Suppressor macrophage treated with lipopolysaccharide for 4 hours (primary cell): ENCODE measurements at places on chromosomes 12 and 14.

GRCh38 chr14:37593511-37594237 lies 1.4 kb downstream of the FOXA1 start:
- DNase-seq = no peak

- DNase-seq = no peak
These were observed 165.2 kb upstream of the OTX2 start for GRCh38 chr14:56975521-56975920.

- no peak for DNase-seq
These were observed 261.3 kb upstream of the NOS1 start for GRCh38 chr12:117622741-117623140.

DNA sequence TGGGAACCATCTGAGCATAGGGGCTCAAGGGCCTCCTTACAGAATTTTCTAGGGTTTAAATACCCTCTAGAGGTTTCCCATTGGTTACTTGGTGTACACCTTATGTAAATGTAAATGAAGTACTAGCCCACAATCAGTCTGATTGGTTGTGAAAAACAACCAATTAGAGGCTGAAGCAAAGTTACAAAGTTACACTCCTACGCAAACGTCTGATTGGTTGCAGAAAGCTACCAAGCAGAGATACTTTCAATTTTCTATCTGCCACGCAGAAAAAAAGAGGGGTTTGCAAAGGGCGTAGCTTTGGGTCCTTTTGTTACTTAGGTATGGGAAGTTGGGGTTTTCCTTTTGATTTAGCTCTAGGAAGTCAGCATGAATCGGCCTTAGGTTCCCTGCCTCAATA lies 1.8 kb upstream of the TMEM19 start:
- DNase-seq = peak; percentile 58

GRCh38 chr14:20631023-20631879 lies 10.2 kb downstream of the OR6S1 start:
- DNase-seq = peak; percentile 62

GRCh38 chr12:52419656-52420055 lies 13.5 kb upstream of the KRT82 start:
- no peak for DNase-seq

DNA sequence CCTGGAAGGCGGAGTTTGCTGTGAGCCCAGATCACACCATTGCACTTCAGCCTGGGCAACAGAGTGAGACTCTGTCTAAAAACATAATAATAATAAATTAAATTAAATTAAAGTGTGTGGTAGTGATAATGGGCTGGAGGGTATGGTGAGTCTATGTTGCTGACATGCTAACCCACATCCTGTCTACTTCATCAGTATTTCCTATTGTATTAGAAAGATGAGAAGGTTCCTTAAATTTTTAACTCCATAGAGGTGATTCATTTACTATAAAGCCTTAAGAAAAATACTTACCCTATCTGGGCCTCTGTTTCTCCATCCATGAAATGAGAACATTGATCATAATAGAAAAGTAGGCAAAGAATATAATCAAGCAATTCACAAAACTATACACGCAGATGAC lies 280.5 kb downstream of the FBXL14 start:
- no peak for DNase-seq

DNA sequence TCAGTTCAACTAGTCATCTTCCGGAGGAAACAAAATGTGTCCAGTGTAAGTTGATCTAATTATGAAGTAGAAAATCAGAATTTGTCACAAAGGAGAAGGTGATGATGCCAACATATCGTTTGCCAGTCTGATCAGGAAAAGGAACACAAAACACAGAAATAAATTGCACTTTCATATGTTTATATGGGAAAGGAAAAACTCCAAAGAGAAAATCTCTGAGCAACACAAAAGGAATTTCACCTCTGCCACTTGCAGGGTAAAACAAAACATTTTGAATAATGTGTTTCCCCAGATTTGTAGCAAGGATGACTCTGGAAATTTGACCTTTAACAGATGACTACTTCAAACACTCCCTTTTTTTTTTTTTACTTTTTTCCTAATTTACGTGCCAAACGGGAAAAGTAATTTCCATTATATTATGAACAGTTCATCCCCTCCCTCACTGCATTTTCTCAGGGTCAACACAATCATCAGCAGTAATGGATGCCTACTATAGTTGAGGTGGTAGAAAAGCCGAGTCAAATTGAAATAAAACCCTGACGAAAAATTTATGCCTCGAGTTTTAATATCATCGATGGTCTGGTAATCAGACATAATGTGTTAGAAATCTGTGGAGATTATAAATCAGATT lies 25.6 kb downstream of the MGAT4C start:
- DNase-seq = no peak

DNA sequence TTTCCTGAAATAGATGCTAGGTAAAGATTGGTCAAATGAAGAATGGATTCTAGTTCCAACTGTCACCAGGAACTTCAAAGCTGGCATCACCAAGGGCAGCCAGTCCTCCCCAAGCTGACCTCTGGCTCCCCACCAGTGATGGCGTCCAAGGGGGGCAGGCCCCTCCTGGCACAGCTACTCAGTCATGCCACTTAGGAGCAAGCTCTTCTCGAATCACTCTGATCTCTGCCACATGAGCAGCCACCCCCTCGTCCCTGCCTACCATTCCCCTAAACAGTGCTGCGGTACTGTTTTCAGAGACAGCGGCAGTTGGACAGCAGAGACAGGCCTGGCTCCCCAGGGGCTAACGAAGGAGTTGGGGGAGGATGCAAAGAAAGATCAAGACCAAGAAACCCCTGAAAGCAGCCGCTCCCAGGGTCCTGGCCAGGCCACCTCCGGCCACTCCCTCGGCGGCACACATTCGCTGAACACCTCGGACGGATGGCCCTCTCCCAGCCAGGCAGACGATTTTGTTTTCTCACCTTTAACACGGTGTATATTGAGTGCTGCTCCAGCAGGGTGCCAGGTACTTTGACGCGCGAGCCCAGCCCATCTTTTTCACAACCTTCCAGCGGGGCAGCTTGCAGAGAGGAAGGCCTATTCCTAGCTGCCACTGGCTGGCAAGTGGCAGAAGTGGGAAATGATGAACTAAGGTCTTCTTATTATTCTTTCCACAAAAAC lies 47.4 kb downstream of the ARL6IP4 start:
- no peak for DNase-seq

DNA sequence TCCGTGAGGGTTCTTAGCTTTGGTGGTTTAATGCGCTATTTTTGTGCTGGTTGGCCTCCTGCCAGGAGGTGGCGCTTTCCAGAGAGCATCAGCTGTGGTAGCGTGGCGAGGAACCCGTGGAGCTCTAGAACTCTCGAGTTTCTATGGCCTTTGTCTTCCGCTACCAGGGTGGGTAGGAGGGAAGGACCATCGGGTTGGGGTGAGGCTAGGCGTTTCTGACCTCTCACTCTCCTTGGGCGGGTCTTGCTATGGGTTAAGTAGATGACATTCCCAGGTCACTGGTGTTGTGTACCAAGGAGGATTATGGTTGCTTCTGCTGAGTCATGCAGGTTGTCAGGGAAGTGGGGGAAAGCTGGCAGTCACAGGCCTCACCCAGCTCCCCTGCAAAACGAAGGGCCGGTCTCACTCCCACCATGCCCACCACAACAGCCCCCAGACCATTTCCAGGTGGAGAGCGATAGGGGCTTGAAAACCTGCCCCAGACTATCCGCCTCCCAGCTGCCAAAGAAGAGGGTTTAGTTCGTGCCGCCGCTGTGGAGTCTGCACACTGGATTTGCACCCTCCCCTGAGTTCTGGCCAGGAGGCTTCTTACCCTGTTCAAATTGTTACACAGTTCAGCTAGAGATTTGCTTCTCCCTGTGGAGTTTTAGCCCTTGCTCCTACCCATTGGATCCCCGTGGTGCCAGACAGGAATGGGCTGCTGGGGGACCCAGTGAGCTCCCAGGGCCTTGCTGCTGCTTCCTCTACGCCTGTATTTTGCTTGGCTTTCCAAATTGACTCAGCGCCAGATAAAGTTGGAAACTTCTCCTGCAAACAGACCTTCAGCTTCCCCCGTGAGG lies 21.9 kb downstream of the RNFT2 start:
- DNase-seq = peak; percentile 12

- DNase-seq = peak; percentile 11
These were observed 98.1 kb downstream of the NCOR2 start for GRCh38 chr12:124469193-124469888.

GRCh38 chr14:101120641-101121507 lies 217.4 kb upstream of the RTL1 start:
- DNase-seq = peak; percentile 88

DNA sequence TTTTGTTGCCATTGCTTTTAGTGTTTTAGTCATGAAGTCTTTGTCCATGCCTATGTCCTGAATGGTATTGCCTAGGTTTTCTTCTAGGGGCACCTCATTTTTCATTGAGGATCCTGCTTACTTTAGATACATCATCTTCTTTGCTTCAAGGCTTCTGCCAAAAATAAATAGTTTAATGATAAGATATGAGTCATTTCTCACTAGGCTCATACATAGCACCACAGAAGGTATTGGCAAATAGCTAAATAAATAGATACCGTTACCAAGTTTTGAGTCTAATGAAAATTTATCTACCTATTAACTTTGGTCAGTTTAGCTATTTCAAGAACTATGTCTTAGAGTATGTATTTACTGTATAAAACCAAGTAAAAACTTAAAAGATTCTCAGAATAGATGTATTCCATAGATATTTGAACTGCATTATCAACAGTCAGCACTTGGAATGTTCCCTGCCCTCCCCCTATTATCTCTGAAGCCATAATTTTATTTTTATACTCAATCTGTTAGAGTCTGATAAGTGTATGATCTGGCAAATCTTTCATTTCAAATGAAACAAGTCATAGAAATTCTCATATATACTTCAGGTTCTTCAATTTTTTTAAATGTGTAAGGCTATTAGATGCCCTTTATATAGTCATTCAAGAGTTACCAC lies 310.2 kb downstream of the CCDC91 start:
- no peak for DNase-seq

GRCh38 chr12:6378709-6379472 lies 3.5 kb upstream of the SCNN1A start:
- DNase-seq = peak; percentile 49

GRCh38 chr12:79344855-79345847 lies 345.6 kb downstream of the PAWR start:
- DNase-seq = no peak

DNA sequence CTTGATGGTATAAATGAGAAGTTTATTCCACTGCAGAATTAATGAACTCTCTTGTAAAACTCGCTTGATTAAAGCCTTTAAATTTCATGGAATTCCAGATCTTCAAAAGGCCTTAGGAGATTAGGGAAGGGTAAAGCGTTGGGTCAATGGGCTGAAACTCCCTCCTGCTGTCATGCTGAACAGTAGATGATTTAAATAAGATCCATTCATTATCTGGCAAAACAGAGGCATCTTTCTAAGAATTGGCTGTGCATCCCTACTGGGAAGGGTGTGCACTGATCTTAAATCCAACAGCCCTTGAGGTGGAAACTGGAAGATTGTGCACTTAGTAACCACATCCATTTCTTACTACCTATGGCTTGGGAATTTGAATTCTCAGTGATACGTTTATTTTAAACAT lies 56.0 kb downstream of the PLCZ1 start:
- DNase-seq = no peak

DNA sequence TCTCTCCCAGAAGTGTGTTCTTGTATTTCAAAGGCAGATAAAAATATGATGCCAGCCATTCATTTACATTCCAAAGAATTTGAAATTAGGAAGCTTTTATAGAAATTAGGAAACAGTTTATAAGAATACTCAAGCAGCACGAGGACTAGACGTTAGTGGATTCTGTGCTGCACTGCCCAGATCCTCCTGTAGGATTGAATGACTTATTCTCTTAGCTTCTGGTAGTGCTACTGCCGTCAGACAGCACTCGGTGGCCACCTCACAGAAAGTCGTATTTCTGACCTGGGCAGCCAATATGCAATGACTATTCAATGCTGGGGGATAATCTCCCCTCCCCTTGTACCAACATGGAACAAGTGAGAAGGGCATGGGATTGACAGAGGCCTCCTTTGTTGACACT lies 326.4 kb downstream of the RPL10L start:
- no peak for DNase-seq

GRCh38 chr14:105926373-105927095 lies 400.2 kb downstream of the TMEM121 start:
- no peak for DNase-seq

GRCh38 chr14:23654231-23654630 lies 18.1 kb downstream of the DHRS2 start:
- DNase-seq = no peak

- DNase-seq = no peak
These were observed 79.6 kb downstream of the PPM1A start for GRCh38 chr14:60328583-60328982.

GRCh38 chr12:44497044-44497443 lies 379.1 kb downstream of the NELL2 start:
- DNase-seq = no peak

- DNase-seq = peak; percentile 71
These were observed 8.7 kb upstream of the TESPA1 start for GRCh38 chr12:54993181-54993835.

DNA sequence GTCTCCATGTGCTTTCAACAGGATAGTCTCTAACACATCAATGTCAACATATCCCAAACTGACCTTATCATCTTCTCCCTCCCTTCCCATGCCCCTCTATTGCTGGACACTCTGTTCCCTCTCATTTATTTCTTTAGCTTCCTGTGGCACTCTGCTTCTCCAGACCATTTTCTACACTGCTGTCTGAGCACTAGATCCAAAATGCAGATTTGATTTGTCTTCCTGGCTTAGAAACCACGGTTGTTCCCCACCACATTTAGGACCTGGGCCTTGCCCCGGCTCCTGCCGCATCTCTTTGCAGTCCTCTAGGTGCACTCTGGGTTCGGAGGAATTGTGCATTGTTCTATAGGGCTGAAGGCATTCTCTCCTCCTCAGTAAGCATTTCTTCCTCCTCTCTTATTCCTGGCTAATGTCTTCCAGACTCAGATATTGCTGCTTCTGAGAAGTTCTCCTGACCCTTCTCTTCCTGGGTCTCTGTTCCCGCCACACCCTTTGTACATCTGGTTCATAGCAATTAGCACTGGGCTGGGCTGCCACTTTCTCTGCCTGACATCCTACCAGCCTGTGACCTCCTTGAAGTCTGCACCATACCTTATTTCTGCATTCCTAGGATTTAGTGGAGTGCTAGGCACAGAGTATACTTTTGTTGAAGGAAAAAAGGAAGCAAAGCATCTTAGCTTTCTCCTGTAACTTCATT lies 13.9 kb downstream of the ARG2 start:
- no peak for DNase-seq

DNA sequence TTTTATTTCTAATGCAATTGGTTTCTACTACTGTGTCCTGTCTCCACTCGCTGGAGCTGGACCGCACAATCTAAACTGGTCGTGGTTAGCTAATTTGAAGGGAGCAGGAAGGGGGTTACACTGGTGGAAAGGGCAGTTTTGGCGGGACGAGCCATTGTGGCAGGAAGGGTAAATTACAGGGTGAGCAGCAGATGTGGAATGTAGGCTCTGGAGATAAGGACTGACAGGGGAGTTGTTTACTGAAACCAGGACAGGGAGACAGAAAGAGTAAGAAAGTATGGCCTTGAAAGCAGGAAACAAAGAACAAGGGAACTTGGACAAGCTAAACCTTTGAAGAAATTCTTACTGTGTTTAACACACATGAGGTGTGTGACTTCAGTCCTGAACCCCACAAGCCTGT lies 147.8 kb downstream of the ATXN7L3B start:
- no peak for DNase-seq
